ENCODE measurements at places on chromosomes 1 and 21.

DNA sequence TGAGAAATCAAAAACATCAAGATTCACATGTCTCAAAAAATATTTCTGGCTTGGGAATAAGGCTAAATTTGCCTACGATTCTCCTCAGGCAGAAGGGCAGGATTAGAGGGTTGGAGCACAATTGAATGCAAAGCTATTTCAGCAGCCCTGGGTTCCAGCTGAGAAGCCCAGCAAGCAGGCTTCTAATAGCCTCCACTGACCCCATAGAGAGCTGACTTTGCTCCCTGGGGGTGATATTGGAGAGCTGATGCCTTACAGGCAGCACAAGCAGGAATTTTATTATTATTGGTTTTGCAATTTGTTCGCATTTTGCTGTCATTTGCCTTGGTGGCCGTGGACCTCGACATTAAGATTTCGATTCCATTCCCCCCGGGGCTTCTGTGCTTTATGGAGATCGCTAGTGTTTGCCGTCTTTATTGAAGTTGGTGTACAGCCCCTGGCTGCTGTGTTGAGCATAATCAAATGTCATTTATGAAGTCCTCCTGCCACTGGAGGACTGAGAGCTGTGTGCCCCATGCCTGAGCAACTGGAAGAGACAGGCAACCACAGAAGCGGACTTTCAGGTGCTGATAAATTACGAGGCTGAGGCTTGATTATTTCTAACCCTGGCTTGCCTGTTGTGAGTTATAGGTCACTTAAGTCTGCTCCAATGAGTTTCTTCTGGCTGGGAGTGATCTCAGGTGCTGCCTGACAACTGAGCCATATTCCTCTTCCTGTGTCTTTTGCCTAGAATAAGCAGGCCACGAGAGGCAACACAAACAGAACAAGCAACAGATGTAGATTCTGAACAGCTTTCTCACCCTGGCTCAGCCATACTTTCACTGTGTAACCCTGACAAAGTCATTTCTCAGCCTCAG lies 518.4 kb upstream of the CAMK1G start:
- no peaks in the 10 kb centered on the region for H3K4me1 ChIP-seq
- no peaks in the 10 kb centered on the region for H3K27me3 ChIP-seq
- H3K4me3 ChIP-seq, result no peak overlapping the region
- H3K36me3 ChIP-seq, result no peaks in the 10 kb centered on the region
- no peak for DNase-seq

- H3K27me3 ChIP-seq, result no peaks in the 10 kb centered on the region
- no peak overlapping the region for H3K4me3 ChIP-seq
- no peaks in the 10 kb centered on the region for H3K36me3 ChIP-seq
- no peaks in the 10 kb centered on the region for H3K4me1 ChIP-seq
- H3K27ac ChIP-seq, result no peak overlapping the region
Measured at GRCh38 chr1:214420833-214421232, 130.6 kb downstream of the PTPN14 start.

- H3K36me3 ChIP-seq, result no peaks in the 10 kb centered on the region
- no peak for DNase-seq
- H3K4me3 ChIP-seq, result no peak overlapping the region
- H3K27ac ChIP-seq, result no peak overlapping the region
- no peaks in the 10 kb centered on the region for H3K27me3 ChIP-seq
- H3K4me1 ChIP-seq, result peaks cover 26% of the 10 kb centered on the region
Measured at GRCh38 chr21:43363506-43364260, 63.2 kb downstream of the SIK1 start.

GRCh38 chr1:206979379-206980043 lies 9.3 kb upstream of the FCAMR start:
- no peak overlapping the region for H3K4me3 ChIP-seq
- H3K36me3 ChIP-seq, result no peaks in the 10 kb centered on the region
- DNase-seq, result no peak

DNA sequence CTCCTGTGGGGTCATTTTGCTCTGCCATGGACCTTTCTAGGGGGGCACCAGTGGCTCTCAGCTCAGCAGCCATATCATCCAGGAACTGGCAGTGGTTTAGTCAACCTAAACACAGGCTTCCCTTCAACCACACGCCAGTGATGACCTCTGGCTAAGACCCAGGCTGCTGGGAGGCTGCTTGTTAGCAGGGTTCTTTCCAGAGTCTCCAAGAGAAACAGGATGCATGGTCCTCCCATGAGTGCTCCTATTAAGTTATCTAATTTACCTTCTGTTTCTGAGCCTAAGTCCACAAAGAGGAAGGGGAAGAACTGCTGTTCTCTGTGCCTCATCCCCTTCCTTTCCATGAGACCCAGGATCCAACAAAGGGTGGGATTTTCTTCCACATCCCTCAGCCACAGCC lies 137.3 kb upstream of the PLXNA2 start:
- no peaks in the 10 kb centered on the region for H3K4me1 ChIP-seq
- no peak overlapping the region for H3K27ac ChIP-seq
- no peaks in the 10 kb centered on the region for H3K36me3 ChIP-seq

DNA sequence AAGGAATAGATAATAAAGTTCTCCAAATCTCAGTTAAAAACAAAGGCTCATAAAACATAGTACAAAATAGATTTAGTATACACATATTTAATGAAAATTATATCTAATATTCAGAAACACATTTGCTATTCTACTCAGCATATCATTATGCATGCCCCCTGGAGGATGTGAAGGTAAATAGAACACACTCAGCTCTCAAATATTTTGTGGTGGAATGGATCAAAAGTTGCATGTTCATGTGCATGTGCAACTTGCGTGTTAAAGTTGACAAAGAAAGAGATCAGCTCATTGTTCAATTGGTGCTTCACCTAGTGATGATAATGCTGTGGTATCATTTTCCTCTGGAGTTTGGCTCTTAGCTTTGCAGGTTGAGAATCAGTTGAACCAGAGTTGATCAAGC lies 4.9 kb upstream of the ZNF644 start:
- no peak overlapping the region for H3K4me3 ChIP-seq
- H3K36me3 ChIP-seq, result no peaks in the 10 kb centered on the region
- H3K4me1 ChIP-seq, result peaks cover 15% of the 10 kb centered on the region
- H3K27ac ChIP-seq, result no peak overlapping the region
- no peaks in the 10 kb centered on the region for H3K27me3 ChIP-seq
- no peak for DNase-seq

GRCh38 chr21:18673789-18674188 lies 270.2 kb upstream of the TMPRSS15 start:
- no peak overlapping the region for H3K4me3 ChIP-seq
- H3K27me3 ChIP-seq, result no peaks in the 10 kb centered on the region
- no peaks in the 10 kb centered on the region for H3K4me1 ChIP-seq
- no peak overlapping the region for H3K27ac ChIP-seq
- H3K36me3 ChIP-seq, result no peaks in the 10 kb centered on the region

GRCh38 chr21:41620982-41621381 lies 113.0 kb upstream of the TMPRSS2 start:
- no peak overlapping the region for H3K4me3 ChIP-seq
- H3K27ac ChIP-seq, result no peak overlapping the region
- no peak for DNase-seq
- no peaks in the 10 kb centered on the region for H3K4me1 ChIP-seq
- peaks cover 8% of the 10 kb centered on the region for H3K27me3 ChIP-seq

DNA sequence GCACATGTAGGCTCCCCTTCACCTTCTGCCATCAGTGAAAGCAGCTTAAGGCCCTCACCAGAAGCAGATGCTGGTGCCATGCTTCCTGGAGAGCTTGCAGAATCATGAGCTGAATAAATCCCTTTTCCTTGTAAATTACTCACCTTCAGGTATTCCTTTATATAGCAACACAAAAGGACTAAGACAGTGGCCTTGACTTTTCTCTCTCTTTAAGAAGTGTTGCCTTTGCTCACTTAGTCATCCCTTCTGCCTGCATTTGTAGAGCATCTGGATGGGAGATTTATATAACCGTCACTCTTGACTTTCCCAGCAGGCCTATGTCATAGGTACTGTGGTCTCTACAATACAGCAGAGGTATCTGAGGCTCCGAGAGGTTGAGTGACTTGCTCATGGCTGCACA lies 3.7 kb downstream of the PCSK9 start:
- no peak overlapping the region for H3K4me3 ChIP-seq
- H3K4me1 ChIP-seq, result peaks cover 26% of the 10 kb centered on the region
- DNase-seq, result no peak
- H3K27me3 ChIP-seq, result peaks cover 37% of the 10 kb centered on the region
- H3K27ac ChIP-seq, result no peak overlapping the region
- H3K36me3 ChIP-seq, result no peaks in the 10 kb centered on the region

GRCh38 chr1:245105815-245106410 lies 48.9 kb upstream of the KIF26B start:
- no peak overlapping the region for H3K4me3 ChIP-seq
- H3K27me3 ChIP-seq, result no peaks in the 10 kb centered on the region
- no peaks in the 10 kb centered on the region for H3K4me1 ChIP-seq
- no peak overlapping the region for H3K27ac ChIP-seq
- no peaks in the 10 kb centered on the region for H3K36me3 ChIP-seq

DNA sequence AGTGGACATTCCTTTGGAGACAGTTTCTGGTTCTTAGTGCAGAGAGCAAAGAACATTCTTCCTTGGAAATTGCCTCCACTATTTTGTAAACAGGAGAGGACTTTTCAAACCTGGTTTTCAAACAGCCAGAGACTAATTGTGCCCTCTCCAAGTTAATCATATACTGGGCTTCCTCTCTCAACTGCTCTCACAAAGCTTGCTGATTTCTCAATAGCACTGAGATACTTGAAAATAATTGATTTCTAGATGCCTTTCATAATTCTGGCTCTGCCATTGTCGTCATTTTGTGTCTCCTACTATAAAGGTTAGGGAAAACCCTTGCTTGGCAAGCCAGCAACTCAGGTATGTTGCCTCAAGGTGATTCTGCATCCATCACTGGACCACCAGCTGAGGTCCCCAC lies 56.0 kb downstream of the KCNJ15 start:
- no peaks in the 10 kb centered on the region for H3K36me3 ChIP-seq
- no peaks in the 10 kb centered on the region for H3K4me1 ChIP-seq
- DNase-seq, result no peak
- H3K27ac ChIP-seq, result no peak overlapping the region
- no peak overlapping the region for H3K4me3 ChIP-seq

DNA sequence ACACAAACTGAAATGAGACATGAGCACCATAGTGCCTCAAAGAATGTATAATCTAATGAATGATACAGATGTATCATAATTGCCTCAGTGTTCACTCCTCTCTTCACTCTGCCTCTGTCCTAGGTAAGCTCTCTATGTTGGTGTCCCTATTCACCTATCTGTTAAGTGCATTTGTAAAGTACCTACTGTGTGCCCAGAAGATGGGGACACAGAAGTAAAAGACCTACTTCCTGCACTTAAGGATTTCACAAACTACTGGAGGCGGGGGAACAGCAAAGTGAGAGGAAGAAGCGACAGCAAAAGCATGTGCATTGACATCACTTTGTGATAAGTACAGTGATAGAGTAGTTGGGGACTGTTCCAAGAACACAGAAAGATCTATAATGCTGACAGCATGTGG lies 18.1 kb downstream of the RD3 start:
- H3K36me3 ChIP-seq, result no peaks in the 10 kb centered on the region
- no peak overlapping the region for H3K27ac ChIP-seq
- no peaks in the 10 kb centered on the region for H3K27me3 ChIP-seq
- H3K4me1 ChIP-seq, result peaks cover 28% of the 10 kb centered on the region

- H3K36me3 ChIP-seq, result no peaks in the 10 kb centered on the region
- no peaks in the 10 kb centered on the region for H3K27me3 ChIP-seq
- peak; percentile 27 for DNase-seq
- H3K4me3 ChIP-seq, result peak overlapping the region; percentile 81
- peak overlapping the region; percentile 98 for H3K27ac ChIP-seq
- H3K4me1 ChIP-seq, result peaks cover 59% of the 10 kb centered on the region
Measured at GRCh38 chr1:8816831-8817411, 519 bp downstream of the RERE start.
